ENCODE measurements at places on chromosomes 4 and X.
A peak's percentile ranks its signal among the peaks of the same experiment; 100 is the strongest.

DNA sequence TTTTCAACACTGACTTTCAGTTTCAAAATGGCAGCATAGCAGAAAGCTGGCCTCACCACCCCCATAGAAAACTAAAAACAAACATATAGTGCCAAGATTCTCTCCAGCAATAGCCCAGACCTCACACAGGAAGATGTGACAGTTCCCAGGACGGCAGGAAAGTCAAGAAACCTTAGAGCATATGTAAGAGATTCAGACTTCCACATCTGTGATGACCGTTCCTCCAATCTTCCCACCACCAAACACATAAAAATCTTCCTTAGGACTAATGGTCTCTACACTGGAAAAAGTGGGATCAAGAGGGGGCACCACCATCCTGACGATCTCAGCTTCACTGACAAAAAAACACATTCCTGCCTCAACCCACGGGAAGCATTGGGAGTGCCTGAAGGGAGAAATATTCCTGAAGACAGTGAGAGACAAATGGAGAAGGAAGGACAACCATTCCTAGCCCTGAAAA is 134.1 kb upstream of the CPXCR1 start:
- DNase-seq: no peak

DNA sequence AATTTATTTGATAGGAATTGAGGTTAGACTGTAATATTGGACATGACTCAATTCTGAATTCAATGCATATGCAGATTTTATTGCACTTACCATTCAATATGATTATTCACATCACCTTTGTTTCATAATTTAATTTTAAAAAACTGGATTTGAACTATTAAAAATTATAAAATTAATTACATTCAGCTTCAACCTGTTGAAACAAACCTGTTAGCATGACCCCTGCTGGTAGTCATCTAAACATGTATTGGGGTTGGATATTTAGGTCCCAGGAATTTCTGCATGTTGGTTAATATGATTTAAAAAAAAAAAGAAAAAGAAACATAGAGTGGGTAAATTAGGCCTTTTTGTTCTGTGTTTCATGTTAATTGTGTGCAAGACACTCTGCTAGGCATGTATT is 85.9 kb downstream of the ARSJ start:
- no peak for DNase-seq

DNA sequence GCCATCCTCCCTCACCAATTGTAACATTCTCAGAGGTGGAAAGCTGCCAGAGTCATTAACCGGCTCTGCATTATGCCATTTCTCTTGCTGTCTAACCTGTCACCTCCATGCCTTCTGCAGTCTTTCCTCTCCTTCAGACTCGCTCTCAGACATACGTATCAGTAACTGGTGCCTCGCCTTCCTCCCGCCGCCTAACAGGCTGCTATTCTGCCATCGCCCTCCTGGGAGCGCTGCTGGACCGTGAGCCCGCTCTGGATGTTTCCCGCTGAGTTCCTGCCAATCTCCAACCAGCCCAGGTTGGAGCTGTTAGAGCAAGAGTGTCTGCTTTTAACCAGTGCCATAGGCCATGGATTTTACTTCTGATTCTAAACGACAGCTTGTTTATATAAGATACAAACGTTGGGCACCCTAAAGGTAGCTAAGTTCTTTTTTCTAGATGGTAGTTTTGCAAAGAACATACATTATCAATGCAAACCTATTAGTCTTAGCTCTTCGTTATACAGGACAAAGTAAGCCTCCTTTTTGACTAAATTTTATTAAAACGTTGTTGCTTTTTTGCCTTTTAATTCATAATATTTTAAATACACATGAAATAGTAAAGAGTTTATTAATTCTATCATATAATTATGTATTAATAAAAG is 59.5 kb upstream of the NEIL3 start:
- DNase-seq: peak; percentile 55

GRCh38 chrX:12866451-12867377 is at the start of gene TLR7:
TLR7 (plus strand) TSS chrX:12867072; CDS start chrX:12867579, 507 bp downstream.
- DNase-seq: no peak

GRCh38 chrX:84165711-84166110 is 22.3 kb downstream of the RPS6KA6 start:
- no peak for DNase-seq

- DNase-seq: no peak
These were observed 334.5 kb upstream of the SLC7A11 start for GRCh38 chr4:138576684-138577083.
